ENCODE measurements at places on chromosomes 1 and 21.

GRCh38 chr1:8127171-8127641 is 101.1 kb upstream of the ERRFI1 start:
- no peak for DNase-seq

GRCh38 chr1:231493421-231494185 is 34.9 kb upstream of the TSNAX start:
- no peak for DNase-seq

- DNase-seq, result no peak
These were observed 5.4 kb downstream of the CLCC1 start for GRCh38 chr1:108957888-108958287.

- no peak for DNase-seq
These were observed 1.9 kb downstream of the S100A10 start for GRCh38 chr1:151991663-151992302.

GRCh38 chr1:152745289-152745704 is 12.5 kb upstream of the KPRP start:
- no peak for DNase-seq

- no peak for DNase-seq
These were observed 119.9 kb downstream of the NOS1AP start for GRCh38 chr1:162189345-162189744.

- no peak for DNase-seq
These were observed 73.1 kb upstream of the CACHD1 start for GRCh38 chr1:64396817-64397216.

DNA sequence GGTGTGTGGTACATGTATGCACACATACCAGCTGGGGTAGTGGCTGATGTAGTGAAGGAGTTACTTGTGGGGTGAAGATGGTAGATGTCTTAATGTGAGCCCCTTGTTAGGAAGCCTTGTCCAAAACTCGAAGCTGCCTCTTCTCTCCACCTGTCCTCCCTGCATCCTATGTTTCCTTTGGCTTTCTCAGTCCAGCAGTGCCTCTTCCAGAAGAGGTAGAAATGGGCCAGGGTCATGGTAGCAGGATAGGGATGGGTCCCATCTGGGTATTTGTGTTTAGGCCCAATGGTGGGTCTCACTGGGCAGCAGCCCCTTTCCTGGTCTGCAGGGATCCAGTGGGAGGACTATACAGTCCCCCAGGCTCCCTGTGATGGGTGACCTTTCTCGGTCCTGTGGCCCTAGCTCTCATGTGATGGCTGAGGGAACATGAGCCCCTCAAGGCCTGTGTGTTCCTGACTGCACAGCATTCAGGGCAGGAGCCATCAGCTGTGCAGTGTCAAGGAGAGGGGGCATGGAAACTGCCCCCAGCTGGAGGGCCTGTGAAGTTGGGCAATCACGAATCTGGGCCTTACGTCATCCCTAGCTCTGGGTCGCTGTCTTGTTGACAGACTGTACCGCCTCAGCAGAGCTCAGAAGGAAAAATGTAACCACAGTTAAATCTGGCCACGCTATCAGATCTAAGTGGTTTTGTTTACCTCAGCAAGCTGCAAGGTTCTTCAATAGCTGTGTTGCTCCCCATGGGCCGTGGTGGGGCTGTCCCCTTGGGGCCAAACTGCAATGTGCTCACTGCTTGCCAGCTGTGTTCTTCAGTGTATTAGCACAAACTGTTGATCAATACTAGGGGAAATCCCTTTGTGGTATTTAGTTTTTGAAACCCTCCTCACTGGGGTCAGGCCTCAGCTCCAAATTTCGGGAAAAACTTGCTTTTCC is 82.7 kb downstream of the NOS1AP start:
- no peak for DNase-seq

DNA sequence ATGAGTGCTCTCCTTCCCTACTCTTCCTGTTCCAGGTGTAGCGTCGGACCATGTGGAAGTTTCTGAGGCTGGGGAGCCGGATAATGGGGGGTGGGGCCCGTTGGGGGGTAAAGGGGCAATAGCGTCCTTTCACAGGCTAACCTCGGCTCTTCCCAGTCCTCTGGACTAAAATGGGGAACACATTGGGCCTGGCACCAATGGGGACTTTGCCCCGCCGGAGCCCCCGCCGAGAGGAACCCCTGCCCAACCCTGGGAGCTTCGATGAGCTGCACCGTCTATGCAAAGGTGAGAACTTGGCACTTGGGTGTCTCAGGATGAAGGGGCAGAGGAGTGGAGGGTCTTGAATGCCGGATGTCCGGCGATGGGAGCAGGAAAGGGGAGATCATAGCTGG is 456 bp downstream of the TOMM40L start:
- no peak for DNase-seq

- DNase-seq, result no peak
These were observed 98.5 kb upstream of the IGSF21 start for GRCh38 chr1:18009055-18009454.

GRCh38 chr1:56153276-56153675 is 426.1 kb downstream of the PLPP3 start:
- DNase-seq, result no peak

DNA sequence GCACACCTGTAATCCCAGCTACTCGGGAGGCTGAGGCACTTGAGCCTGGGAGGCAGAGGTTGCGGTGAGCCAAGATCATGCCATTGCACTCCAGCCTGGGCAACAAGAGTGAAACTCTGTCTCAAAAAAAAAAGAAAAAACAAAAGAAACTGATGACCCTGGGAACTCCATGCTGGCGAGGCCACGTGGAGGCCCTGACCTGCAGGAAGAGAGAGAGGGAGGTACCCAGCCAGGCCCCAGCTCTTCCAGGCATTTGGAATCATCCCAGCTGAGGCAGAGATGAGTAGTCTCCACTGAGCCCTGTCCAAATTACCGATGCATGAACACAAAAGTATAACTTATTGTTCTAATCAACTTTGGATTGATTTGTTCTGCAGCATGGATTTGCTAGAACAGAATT is 132.0 kb upstream of the ZBTB40 start:
- no peak for DNase-seq

DNA sequence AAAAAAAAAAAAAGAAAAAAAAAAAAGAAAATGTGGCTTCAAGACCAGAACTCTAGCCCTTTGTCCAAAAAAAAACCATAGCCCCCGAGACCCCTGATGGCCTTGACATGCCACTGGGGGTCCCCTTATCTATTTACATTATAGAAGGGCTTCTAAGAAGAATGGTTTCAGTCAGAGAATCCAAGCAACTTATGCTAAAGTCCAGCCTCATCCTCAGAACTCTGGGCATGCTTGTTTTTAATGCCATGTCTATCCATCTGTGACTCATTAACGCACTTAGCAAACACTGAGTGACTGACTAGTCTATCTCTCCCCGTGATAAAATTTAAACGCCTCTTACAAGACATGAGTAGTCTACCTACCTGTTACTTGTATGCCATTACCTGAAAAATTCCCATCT is 29.3 kb downstream of the ERG start:
- DNase-seq, result no peak

DNA sequence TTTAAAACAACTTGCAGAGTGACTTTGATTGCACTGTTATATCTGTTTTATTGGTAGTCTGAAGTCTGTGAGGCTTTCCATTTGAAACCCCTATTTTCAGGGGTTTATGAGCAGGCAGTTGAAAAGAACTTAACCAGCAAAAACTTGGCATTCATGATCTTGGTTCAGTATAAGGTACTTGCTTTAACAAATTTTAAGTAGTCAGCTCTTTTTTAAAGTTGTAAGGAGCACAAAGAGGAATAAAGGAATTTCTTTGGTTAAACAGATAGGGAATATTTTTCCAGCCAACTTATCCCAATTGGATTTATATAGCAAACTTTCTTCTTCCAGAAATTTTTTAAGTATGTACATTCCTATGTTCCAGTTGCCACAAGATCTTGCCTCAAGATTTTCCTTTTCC is 138.2 kb downstream of the RASAL2 start:
- no peak for DNase-seq
